ENCODE measurements at places on chromosomes 2 and 18. TPM values are rescaled to one million over a fixed set of nuclear protein-coding genes. Genes with fewer than 3 reads are reported as not detected.

The ADD2 gene
- 187 TPM for total RNA-seq

The ATG9A gene
- total RNA-seq = 48.4 TPM

The DQX1 gene
- total RNA-seq = 1.3 TPM

The DNAH6 gene
- total RNA-seq = 0.18 TPM

The UPP2 gene
- not detected for total RNA-seq

The C2orf78 gene
- total RNA-seq = 0.37 TPM

The RTP5 gene
- total RNA-seq = not detected

The PLGLB2 gene
- 0.15 TPM for total RNA-seq

The TCF23 gene
- 0.14 TPM for total RNA-seq

The MOGAT1 gene
- total RNA-seq = 0.62 TPM

The LOXHD1 gene
- total RNA-seq = 0.35 TPM

The VSNL1 gene
- total RNA-seq = 78.4 TPM

- no peak for DNase-seq
Measured at GRCh38 chr18:48294899-48295585, 114.1 kb downstream of the ZBTB7C start.

DNA sequence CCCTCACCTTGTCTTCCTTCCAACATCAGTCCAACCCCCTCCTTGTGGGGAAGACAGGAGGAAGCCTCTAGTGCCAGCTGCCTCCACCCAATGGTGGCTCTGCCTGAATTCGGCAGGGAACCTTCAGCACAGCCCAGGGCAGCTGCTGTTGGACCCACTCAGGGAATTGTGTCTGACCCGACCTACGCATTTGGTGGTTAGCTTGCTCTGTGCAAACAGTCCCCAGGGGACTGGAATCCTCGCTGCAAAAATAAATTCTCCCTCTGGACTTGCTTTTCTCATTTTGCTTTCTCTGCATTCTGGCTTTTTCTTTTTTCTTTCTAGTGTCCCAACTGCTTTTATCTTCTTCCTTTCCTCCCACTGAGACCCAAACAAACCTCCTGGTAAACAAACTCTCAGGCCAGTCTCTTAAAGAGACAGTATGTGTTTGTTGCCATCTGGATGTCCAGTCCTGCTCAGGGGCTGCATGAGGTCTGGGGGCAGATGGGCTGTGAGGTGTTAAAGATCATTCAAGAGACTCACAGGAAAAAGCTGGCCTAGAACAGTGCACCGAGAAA is 137.7 kb upstream of the HAAO start:
- no peak for DNase-seq

DNA sequence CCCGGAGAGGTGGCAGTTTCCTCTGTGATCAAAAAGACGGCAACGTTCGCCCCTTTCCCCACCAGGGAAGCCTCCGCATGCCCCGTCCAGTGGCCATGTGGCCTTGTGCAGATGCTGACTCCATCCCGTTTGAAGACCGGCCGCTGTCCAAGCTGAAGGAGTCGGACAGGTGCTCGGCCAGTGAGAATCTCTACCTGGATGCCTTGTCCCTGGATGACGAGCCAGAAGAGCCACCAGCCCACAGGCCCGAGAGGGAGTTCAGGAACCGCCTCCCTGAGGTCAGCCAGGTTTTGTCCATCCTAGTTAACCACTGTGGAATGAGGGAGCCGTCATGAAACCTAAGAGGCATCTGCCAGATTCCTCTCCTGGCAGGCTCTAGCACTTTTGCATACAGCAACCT is 113.6 kb downstream of the MTCL1 start:
- DNase-seq = no peak

DNA sequence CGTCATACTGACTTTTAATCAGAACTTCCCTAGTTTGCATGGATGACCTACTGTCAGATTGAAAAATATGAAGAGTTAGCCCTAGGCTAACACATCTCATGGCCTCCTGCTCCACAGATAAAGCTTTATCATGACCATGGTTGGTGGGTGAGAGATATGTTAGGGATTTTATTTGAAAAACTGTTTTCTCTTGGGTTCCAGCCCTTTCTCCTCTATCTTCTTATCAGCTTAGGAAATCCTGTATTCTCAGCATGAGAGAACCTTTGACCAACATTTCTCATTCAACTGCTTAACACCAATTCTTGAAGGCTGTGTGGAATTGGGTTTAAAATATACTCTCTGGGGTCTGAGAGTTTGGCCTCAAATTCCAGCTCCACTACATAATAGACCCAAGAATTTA is 1407.0 kb upstream of the CELF4 start:
- no peak for DNase-seq

- DNase-seq = no peak
Measured at GRCh38 chr2:216944733-216945132, 84.9 kb upstream of the TNP1 start.

DNA sequence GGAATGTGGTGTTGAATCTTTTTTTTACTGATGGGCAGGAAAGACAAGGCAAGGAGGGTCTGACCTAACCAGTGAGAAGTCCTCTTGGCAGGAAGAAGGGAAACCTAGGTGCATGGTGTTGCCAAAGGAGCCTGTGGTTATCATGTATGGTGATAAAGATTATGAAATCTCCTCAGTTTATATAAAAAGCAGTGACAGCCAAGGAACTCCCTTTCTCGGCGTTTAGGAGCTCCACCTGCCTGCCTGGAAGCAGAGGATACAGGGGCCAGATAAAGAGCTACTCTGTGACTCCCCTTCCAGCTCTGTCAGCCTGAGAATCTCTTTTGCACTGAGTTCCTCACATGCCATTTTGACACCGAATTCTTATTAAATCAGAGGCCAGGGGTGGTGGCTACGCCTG is 26.1 kb downstream of the COLEC12 start:
- DNase-seq = no peak

DNA sequence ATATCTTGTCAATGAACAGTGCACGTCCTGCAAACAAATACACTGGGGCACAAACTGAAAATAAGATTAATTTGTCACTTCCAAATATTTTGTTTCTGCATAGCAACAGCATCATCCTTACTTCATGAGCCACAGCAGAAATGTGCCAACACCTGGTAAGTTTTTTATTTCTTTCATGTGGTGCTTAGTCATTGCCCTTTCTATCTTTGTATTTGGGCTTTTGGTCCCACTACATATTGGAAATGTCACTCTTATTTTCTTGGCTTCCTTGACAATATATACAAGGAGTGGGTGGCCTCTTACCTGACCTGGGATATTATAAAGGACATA is 208.0 kb downstream of the RBM43 start:
- no peak for DNase-seq
